ENCODE measurements at places on chromosomes 4 and X. TPM values are rescaled to one million over a fixed set of nuclear protein-coding genes. Genes with fewer than 3 reads are reported as not detected.
A peak's percentile ranks its signal among the peaks of the same experiment; 100 is the strongest.

LUZP4 gene
- total RNA-seq: not detected

XG gene
- not detected for total RNA-seq

DNA sequence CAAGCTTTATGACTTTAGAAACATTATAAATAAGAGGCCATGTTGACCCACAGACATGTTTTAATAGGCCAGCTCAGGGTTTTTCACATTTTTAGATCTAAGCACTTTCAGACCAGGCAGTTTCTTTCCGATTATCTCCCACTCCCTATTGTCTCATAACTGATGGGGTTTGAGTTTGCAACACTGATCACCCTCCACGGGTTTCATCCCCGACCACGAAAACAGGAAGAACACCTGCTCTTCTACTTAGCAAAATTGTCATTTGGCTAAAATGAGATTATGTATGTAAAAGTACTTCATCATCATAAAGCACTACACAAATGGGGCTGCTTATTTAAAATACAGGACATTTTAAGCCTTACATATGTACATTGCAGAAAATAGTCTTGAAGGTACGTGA is 407.9 kb downstream of the HNRNPD start:
- H3K4me1 ChIP-seq: no peaks in the 10 kb centered on the region
- no peaks in the 10 kb centered on the region for H3K27me3 ChIP-seq
- no peak for DNase-seq

DNA sequence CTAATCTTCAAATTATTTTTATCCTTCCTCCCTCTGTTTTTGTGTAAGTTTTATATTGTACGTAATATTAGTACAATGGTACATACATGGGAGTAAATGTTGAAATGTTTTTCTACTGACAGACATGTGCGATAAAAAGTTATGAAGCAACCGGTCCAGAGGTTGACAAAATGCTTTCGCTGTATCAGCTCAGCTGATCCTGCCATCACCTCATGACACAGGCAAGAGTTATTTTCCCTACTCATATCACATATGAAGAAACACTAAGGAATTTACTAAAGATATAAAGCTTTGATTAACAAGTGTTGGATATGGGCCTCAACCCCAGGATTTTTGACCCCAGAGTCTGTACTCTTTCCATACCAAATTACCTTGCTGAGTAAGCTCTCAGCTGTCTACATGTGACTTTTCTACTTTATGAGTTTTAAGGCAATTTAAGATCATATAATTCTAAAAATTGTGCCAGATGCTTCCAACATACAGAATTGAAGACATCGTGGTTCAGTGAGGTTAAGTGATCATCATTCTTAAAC is 50.0 kb downstream of the CLCN5 start:
- no peak overlapping the region for H3K27ac ChIP-seq
- no peaks in the 10 kb centered on the region for H3K4me1 ChIP-seq
- no peaks in the 10 kb centered on the region for H3K36me3 ChIP-seq
- H3K27me3 ChIP-seq: no peaks in the 10 kb centered on the region

DNA sequence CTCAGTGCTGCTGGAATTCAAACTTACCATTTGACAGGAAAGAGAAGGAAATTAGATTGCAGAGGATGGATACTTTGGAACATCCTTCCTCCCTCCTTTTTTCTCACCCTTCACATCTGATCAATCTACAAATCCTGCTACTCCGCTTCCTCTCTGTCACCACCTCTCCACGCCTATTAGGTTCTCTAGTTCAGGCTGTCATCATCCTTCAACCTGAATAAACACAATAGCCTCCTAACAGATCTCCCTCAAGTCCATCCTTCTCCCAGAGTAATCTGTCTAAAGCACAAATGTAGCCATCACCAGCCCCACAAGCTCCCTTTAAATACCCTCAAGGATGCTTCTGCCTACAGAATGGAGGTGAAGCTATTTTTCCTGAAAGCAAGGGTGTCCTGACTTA is 20.0 kb upstream of the SLAIN2 start:
- no peaks in the 10 kb centered on the region for H3K36me3 ChIP-seq
- no peak overlapping the region for H3K4me3 ChIP-seq
- H3K4me1 ChIP-seq: no peaks in the 10 kb centered on the region
- no peak for DNase-seq
- no peaks in the 10 kb centered on the region for H3K27me3 ChIP-seq

SPATA4 gene
- not detected for total RNA-seq

CC2D2A gene
- total RNA-seq: 3.6 TPM

CXCL1 gene
- total RNA-seq: 12.8 TPM

DNA sequence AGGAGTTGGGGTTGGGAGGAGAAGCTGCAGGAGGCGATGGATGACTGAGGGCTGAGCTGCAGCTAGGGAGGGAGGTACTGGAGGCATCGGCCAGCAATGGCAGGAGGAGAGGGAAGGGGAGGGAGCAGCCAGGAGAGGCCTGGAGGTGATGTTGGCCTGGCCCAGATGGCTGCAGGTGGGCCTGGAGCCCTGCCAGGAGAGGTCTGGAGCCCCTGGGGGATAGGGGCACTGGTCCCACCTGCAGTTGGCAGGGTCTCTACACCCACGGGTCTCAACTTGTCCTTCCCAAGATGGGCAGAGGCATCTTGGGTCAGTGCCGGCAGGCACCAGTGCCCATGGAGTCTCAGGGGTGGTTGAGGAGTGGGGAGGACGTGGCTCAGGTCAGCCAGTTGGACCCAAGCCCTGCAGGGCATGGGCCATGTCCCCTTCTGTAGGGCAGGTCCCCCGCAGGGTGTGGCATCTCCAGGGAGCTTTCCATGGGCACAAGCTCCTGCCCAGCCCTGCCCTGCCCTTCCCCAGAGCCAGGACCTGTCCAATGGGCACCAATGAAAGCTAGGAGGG is 2.7 kb upstream of the MXD4 start:
- H3K27me3 ChIP-seq: no peaks in the 10 kb centered on the region
- H3K4me3 ChIP-seq: no peak overlapping the region
- no peak for DNase-seq
- no peak overlapping the region for H3K27ac ChIP-seq
- H3K36me3 ChIP-seq: no peaks in the 10 kb centered on the region

DNA sequence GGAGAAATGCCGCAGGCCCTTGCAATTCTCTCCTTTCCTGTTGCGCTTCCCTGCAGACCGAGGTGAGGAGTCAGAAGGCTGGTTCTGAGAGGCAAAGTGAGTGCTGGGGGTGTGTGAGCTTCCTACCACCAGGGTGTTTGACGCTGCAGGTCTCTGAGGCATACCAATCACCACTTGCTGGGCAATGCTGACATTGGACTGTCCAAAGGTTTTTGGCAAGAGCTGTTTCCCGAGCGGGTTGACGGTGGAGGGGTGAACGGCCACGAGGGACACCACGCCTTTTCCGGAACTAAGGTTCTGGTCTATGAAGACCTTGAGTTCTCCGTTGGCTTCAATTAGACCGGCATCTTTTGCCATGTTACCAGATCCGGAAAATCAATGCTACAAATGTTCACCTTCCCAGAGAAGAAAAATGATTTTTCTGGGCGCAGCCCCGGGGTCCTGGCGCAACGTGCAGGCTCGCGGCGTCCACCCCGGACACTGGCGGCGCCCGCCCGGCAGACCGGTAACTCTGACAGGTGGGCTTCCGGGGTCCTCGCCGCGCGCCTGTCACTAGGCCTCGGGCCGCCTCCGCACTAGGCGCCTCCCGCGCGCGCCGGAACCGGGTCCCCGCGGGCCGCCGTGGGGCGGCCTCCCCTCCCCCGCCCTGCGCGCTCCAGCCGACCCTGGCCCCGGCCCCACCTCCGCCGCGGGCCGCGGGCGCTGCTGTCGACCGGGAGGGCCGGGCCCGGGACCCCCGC is 44.9 kb upstream of the FAM47C start:
- H3K27ac ChIP-seq: no peak overlapping the region
- no peak for DNase-seq
- H3K4me3 ChIP-seq: no peak overlapping the region

DNA sequence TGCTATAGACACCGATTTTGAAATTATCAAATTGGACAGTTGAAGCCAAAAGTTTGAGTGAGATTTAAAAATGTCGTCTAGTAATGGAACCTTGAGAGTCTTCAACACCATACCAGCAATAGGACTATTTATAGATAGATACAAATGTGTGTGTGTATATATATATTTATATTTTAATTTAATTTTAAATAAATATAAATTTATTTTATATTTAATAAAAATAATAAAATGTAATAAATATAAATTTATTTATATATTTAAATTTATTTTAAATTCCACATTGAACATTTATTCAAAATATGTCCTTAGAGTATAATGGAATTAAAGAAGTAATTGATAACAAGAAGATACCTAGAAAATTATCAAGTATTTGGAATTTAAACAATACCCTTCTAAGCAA is 221.9 kb upstream of the CXXC4 start:
- H3K4me3 ChIP-seq: no peak overlapping the region
- H3K36me3 ChIP-seq: no peaks in the 10 kb centered on the region
- DNase-seq: no peak
- no peak overlapping the region for H3K27ac ChIP-seq

GRCh38 chrX:98299785-98300184 is 1416.1 kb downstream of the RPA4 start:
- DNase-seq: no peak
- no peak overlapping the region for H3K27ac ChIP-seq
- H3K36me3 ChIP-seq: no peaks in the 10 kb centered on the region
- H3K4me1 ChIP-seq: no peaks in the 10 kb centered on the region
- H3K27me3 ChIP-seq: no peaks in the 10 kb centered on the region
- H3K4me3 ChIP-seq: no peak overlapping the region

DNA sequence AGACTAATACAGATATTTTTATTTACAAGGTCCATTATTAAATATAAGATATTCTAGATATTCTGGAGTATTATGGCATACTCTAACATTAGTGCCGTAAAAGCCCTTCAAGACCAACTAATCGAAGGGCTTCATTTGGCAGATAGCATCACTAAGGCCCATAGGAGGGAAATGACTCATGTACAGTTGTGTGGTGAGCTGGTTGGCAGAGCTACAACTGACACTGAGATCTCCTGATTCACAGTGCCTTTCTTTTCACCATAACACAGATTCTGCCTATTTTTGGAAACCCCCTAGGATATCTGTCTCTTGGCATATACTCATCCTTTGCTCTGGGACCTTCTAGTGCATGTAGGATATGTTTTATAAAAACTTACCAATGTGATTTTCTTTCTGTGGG is 201.7 kb upstream of the AFF2 start:
- H3K4me3 ChIP-seq: no peak overlapping the region
- no peaks in the 10 kb centered on the region for H3K27me3 ChIP-seq
- no peak for DNase-seq
- no peaks in the 10 kb centered on the region for H3K36me3 ChIP-seq
- no peak overlapping the region for H3K27ac ChIP-seq
- H3K4me1 ChIP-seq: no peaks in the 10 kb centered on the region

DNA sequence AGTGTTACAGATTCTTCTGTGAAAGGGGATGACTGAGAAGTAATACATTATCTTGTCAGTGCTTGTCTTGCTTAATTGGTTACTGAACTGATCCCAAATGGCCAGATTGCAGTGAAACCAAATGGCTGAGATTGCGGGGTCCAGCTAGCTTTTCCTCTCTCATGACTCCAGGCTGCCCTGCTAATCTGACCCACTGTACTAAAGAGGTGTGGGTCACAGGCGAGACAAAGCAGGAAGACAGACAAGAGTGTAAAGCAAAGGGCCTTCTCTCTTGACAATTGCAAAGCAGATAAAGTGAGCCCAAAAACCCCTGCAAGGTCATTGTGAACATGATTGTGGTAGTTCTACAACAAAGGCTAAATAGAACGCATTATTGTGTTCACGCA is 2.1 kb downstream of the TMEM150C start:
- H3K36me3 ChIP-seq: no peaks in the 10 kb centered on the region
- H3K27ac ChIP-seq: no peak overlapping the region
- no peaks in the 10 kb centered on the region for H3K27me3 ChIP-seq

DNA sequence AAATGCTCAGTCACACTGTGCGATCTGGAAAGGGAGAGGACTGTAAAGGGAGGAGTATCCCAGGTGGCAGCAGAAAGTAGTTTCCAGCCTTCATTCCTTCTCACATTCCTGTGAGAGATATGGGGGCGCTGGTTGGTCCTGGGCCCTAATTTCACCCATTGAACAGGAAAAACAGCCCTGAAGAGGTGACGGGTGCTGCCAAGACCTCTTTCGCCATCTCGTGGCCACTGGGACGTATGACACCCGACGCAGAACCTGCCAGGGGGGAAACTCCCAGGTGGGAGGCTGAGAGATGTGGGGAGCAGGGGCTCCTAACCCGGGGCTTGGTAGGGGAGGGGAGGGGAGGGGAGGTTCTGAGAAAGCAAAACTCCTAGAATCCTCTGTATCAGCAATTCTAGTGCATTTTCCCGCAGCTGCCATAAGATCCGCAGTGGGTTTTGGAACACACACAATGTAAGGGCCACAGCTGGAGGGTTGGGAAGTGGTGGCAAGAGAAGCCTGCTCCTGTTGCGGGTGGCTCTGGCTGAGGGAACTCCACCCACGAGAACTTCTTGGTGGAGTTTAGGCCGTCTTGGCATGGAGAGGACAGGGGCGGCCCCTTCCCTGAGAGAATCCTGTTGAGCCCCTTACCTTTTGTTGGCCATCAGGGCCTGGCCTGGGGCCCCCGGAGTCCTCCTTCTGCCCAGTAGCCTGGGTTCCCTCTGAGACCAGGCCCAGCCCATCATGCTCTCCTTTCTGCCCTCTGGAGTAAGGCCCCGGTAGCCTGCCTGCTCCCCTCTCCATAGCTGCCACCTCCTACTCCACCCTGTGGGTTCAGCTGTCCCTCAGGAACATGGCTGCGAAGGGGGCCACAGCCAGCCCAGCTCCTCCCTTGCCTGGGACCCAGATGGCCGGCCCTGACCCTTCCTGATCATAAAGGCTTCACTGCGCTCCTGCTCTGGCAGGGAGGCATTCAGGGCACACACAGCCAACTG is 134.1 kb downstream of the OR13H1 start:
- no peaks in the 10 kb centered on the region for H3K4me1 ChIP-seq
- H3K4me3 ChIP-seq: no peak overlapping the region
- H3K27ac ChIP-seq: no peak overlapping the region
- H3K27me3 ChIP-seq: no peaks in the 10 kb centered on the region
- no peaks in the 10 kb centered on the region for H3K36me3 ChIP-seq

DNA sequence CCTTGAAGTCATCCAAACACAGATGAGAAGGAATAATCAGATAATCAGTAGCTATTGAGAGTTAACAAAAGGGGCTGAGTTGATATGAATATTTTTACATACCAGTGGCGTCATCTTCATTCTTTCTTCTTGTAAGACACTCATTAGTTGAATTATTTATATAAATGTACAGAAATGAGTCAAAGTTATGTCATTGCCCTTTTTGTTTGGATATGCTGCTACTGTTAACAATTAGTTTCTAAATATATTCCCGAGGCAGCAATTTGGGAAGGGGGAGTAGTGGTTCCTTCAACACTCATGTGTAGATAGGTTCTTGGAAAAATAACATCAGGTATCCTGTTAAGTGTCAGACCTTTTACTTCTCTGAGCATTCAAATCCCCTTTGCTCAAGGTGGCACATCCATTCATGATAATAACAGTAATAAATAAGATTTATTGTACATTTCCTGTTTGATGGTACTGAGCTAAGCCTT is 436.6 kb downstream of the SPRY1 start:
- H3K27me3 ChIP-seq: no peaks in the 10 kb centered on the region
- no peak for DNase-seq
- H3K27ac ChIP-seq: peak overlapping the region; percentile 39
- H3K4me3 ChIP-seq: no peak overlapping the region
- H3K4me1 ChIP-seq: no peaks in the 10 kb centered on the region

UNC5C gene
- 8.2 TPM for total RNA-seq
